ENCODE measurements at places on chromosomes 11 and 22.

DNA sequence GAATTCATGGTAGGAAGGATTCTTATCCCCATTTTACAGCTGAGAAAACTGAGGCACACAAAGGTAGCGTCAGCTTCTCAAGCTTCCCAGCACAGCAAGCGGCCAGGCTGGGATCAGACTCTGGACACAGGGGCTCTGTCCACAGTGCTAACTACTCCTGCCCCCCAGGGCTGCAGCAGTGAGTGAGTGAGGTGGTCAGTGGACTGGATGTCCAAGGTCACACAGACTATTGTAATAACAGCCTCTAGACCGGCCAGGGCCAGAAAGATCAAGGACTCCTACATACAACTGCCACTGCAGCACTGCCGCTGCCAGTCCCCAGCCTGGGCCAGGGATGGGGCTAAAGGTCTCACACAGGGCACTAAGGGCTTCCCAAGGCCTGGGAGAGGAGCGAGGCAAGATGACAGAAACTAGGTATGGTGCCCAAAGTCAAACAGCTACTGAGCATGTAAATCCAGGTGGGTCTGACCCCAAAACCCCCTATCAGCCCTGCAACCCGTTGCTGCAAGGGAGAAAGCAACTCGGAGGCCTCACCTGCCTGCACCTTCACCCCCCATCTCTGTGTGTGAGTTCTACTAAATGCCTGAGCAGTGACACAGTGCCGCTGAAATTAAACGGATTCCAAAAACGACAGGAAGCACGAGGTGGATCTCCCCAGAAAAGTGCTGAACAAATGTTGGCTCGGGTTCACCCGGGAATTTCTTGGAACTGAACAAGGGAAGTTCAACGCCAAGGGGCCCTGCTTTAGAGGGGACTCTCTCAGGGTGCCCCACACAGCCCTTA is 161.8 kb upstream of the GRK3 start:
- no peak for DNase-seq

GRCh38 chr11:81070948-81071347 is 1630.1 kb upstream of the TENM4 start:
- no peak for DNase-seq

- DNase-seq, result no peak
These were observed 17.7 kb upstream of the FEZ1 start for GRCh38 chr11:125513705-125514265.

- DNase-seq, result peak; percentile 27
These were observed 725 bp downstream of the ARHGAP42 start for GRCh38 chr11:100687630-100688395.

GRCh38 chr11:85823816-85824215 is 12.9 kb upstream of the SYTL2 start:
- DNase-seq, result peak; percentile 81

- DNase-seq, result no peak
These were observed 51.9 kb downstream of the SPATA19 start for GRCh38 chr11:133793271-133794035.

- no peak for DNase-seq
These were observed 81.6 kb upstream of the SEPTIN5 start for GRCh38 chr22:19632668-19633148.

DNA sequence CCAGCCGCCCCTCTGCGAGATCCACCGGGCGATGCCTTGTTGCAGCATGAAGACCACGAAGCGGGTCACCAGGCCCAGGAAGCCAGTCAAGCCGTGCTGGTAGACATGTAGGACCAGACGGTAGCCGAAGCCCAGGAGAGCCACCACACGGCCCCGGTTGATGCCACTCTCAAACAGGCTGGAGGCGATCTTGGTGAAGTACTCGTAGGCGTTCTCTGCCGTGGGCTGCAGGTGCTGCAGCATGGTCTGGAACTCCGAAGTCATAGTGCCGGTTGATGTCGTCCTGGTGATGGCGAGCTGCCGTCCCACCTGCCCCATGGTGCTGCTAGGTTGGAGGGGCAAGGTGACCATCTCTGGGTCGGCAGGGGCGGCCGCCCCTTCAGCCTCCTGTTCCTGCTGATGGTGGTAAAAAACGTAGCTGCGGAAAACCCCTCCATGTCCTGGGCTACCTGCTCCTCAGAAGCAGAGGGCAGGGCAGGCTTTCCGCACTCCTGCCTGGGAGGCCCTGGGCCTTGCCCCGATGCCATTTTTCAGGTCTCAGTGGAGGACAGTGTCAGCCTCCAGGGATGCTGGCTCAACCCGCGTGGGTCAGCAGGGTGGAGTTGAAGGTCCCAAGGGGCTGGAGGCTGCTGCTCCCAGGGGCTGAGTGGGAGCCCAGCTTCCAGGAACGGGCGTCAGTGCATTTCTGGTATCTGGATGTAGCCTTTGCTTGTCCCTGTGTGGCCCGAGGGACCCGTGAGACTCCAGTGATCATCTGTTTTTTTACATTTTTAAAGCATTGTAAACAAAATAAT is 98.7 kb downstream of the ADAMTS15 start:
- DNase-seq, result no peak

- peak; percentile 77 for DNase-seq
These were observed 1.1 kb upstream of the RPLP2 start for GRCh38 chr11:808427-809286.

GRCh38 chr22:23243006-23243573 is 62.8 kb downstream of the BCR start:
- peak; percentile 86 for DNase-seq
